ENCODE measurements at places on chromosomes 16 and 17.

- no peak for DNase-seq
Observed at GRCh38 chr17:1810450-1811103, 19.1 kb downstream of the SMYD4 start.

GRCh38 chr17:56297184-56297583 is 143.9 kb downstream of the ANKFN1 start:
- no peak for DNase-seq

GRCh38 chr16:29663807-29664090 is 702 bp downstream of the SPN start:
- no peak for DNase-seq

DNA sequence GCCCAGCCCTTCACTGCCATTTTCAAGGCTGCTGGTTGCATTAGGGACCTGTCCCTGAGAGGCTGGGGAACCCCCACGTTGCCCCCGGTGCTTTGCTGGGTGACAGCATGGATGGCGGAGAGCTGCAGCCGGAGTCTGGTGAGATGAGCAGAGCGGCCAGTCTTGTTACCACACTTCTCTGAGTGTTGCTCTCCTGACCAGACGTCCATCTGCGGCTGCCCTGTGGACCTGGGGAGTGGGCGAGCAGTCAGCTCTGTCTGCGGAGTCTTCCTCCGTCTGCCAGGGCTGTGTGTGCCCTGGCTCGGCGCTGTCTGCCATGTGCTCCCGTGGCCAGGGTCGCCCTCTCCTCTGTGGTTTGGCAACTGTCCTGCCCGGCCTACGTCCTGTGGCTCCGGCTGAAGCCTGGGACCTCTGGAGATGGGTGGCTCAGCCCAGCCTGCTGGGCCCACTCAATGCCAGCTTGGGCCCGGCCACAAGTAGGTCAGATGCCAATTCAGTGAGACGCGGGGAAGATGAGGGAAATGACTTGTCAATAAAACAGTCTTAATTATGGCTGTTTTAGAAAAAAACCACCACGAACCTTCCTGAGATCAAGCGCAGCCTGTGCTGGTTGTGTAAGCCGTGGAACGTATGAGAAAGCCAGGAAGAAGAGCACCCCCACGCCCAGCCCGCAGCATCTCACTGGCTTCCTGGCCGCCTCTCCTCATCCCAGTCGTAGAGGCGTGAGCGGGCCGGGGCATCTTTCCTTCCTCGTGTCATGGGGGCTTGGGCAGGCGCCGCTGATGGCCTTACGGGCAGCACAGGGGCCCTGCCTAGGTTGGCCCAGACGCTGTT is 7.9 kb downstream of the KCTD5 start:
- DNase-seq = no peak

GRCh38 chr16:66698046-66698445 is 1.5 kb upstream of the CMTM4 start:
- no peak for DNase-seq

GRCh38 chr16:49674990-49675389 is 180.9 kb downstream of the ZNF423 start:
- DNase-seq = no peak

GRCh38 chr16:1785846-1786170 is 3.0 kb downstream of the NUBP2 start:
- DNase-seq = no peak

- DNase-seq = no peak
Observed at GRCh38 chr17:20225162-20226115, 216.3 kb downstream of the SPECC1 start.

GRCh38 chr17:67637901-67638641 is 79.7 kb upstream of the NOL11 start:
- no peak for DNase-seq

- DNase-seq = no peak
Observed at GRCh38 chr16:27816561-27816960, 247.0 kb downstream of the GSG1L start.

DNA sequence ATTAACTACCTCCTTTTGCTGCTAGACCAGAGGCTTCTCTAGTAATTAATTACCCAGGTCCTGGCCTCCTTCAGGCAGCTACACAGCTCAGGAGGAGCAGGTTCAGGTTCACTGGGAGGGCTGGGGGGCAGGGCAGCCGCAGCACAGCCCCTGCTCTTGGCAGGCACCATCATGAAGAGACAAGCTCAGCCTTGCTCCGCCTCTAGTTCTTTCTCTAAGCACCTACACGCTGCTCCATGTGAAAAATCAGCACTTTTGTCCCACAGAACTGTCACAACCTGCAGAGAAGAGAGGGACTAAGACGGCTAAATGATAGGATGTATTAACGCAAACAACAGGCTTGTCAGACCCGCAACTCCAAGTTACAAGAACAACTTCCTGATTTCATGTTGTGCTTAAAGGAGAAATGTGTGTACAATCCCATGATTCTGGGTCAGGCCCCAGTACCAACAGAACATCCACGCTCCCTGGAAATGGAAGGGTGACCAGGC is 53.4 kb downstream of the GRB2 start:
- no peak for DNase-seq

- no peak for DNase-seq
Observed at GRCh38 chr17:34858591-34859565, 102.4 kb downstream of the CCT6B start.

GRCh38 chr17:72357764-72358365 is 237.0 kb downstream of the SOX9 start:
- no peak for DNase-seq

DNA sequence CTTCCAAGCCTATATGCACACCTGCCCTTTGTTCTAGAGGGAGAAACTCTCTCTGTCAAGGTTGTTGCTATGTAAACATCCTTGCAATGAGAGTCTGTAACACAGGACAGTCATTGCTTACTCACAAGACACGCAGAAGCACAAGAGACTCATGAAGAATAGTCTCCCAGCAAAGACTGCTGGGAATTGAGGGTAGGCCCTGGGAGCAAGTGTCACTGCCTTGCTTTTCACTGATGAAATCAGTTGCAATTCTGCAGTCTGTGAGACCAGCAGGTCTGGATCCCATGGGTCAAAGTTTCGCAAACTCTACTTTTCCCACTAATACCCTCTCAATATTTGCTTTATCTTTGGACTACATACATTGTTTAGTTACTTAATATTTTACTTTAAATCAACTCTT is 177.4 kb downstream of the FTO start:
- DNase-seq = no peak

DNA sequence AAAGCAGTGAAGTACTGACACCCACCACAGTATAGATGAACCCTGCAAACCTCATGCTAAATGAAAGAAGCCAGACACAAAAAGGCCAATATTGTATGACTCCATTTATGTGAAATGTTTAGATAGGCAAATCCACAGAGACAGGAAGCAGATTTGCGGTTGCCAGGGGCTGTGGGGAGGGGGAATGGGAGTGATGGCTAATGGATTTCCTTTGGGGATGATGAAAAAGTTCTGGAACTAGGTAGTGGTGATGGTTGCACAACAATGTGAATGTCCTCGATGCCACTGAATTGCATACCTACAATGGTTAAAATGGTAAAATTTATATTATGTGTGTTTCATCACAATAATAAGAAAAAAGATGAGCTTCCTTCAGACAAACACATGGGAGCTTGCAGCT is 28.4 kb upstream of the WFIKKN2 start:
- no peak for DNase-seq

DNA sequence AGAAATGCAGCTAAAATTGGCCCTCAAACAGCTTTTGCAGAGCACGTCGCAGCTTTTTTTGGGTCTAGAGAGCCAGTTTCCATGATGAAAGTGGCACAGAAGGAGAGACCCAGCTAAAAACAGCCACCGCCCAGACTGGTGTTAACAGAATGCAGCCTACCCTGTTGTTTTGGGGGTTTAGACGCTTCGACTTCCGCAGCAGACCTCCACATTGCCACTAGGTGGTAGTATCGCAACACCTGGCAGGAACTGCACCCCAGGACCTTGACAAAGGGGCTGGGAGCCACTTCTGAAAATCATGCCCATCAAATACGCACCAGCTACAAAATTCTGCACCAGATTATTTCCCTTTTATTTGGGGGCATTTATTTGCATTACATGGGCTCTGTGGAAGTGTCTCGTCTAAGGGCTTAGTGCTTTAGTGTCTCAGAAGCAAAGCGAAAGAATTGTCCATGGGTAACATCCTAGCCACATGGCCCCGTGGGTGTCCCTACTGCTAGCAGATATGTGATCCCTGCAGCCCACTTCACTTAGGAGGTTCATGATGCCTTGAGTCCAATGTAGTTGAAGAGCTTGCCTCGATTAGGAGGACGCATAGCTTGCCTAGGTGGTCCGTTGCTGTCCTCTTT is 167.1 kb downstream of the HAPSTR1 start:
- DNase-seq = no peak

DNA sequence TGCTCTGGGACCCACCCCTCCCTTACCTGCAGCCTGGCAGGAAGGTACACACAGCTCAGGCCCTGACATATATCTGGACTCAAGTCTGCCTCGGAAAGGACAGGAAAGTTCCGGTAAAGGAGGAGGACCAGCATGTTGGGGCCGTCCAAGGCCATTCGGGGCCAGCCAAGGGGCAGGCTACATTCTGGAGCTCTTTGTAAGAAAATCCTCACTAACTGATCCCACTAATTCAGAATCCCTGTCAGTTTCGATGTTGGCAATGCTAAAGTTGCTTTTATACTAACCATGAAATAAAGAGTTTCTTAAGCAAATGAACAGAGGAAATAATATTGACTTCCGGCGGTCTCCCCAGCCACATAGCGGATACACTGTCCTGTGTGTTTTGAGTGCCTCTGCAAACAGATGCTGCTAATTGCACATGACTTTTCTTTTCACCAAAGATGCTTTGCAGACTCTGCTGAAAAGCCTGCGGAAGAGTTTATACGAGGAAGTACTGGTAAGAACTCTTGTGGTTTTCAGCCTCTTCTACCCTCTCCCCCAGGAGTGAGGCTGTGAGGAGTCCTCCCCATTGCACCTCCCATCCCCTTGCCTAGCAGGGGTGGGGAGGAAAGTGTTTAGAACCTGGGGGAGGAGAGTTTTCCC is 54.8 kb downstream of the PLXDC1 start:
- DNase-seq = no peak

DNA sequence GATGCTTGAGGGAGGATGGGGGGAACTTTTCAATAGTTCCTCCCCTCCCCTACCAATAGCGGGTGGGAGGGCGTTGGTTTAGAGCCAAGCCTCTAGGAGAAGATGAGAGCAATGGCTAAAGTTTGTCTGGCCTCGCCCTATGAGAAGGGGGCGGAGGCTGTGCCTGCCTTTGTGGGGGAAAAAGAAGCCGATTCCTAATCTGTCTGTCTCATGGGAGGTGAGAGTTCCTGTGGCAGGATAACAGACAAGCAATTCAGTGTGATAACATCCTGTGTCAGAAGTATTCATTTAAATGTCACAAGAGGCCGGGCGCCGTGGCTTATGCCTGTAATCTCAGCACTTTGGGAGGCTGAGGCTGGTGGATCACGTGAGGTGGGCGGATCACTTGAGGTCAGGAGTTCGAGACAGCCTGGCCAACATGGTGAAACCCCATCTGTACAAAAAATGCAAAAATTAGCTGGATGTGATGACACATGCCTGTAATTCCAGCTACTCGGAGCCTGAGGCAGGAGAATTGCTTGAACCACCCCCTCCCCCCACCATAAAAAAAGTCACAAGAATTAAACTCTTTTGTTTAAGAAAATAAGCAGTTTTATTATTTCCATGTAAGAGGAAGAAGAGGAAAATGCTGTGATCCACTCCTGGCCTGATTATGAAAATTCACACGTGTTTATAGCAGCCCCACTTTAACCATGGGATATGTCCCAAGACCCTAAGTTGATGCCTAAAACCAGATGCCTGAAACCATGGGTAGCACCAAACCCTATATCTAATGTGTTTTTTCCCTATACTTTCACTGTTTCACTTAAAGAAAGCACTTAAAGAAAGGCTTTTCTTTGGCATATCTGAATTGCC is 1.7 kb downstream of the SLFN5 start:
- no peak for DNase-seq

GRCh38 chr17:7219229-7219811 is 316 bp downstream of the DLG4 start:
- no peak for DNase-seq

GRCh38 chr17:38609280-38610031 is 3.7 kb upstream of the SRCIN1 start:
- DNase-seq = no peak

DNA sequence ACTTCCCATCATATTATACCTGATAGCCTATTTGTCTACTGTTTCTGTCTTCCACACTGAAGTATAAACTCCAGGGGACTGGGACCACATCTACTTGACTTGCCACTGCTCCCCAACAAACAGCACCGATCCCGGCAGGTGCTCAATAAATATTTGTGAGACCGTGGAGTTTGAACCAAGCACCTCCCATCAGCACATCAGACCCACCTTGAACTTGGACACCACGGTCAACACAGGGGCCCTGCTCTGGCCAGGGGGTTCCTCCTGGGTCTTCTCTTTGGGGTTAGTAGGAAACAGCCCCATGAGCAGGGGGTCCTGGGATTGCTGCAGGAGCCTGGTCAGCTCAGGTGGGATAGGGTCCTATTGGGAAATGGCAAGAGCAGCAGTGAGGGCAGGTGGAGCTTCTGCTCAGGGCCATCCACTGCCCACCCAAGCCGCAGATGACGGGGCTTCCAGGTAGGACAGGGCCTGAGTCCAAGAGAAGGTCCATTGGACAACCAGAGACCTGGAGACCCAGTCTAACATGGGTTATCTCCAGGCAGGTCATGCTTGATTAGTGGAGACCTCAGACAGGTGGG is 19.9 kb downstream of the ZNHIT3 start:
- DNase-seq = no peak

DNA sequence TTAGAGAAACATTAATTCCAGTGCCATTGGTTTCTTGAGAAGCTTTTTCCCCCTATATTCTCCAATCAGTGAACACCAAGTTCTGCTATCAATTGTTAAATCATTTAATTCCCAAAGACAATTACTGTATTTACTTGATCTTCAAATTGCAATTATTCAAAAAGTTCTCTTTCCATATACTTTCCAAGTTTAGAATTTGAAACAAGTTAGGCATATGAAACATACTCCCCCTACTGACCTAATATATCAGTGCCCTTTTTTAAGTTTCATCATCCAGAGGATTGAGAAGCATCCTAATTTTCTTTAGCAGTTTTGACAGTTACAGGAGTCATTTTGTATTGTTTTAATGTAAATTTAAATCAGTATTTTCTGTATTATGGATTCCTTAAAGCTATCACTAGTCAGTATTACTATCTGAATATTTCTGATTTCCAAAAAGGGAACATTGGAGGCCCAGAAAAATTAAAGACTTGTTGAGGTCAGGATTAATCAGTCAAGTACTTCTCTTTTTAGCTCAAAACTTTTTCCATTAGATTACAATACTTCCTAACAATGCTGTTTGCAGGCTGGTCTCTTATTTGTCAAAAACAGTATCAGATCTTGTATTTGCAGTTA is 16.3 kb downstream of the MEIOC start:
- no peak for DNase-seq

Data from NCI-H2081 treated with DMSO at 0.1 percent for 48 hours (cell line).